ENCODE measurements at places on chromosomes 7 and 10.

- no peak for DNase-seq
Measured at GRCh38 chr7:101216860-101217387, 457 bp downstream of the PLOD3 start.

- DNase-seq: no peak
Measured at GRCh38 chr10:24519950-24520349, 203.7 kb downstream of the ARHGAP21 start.

DNA sequence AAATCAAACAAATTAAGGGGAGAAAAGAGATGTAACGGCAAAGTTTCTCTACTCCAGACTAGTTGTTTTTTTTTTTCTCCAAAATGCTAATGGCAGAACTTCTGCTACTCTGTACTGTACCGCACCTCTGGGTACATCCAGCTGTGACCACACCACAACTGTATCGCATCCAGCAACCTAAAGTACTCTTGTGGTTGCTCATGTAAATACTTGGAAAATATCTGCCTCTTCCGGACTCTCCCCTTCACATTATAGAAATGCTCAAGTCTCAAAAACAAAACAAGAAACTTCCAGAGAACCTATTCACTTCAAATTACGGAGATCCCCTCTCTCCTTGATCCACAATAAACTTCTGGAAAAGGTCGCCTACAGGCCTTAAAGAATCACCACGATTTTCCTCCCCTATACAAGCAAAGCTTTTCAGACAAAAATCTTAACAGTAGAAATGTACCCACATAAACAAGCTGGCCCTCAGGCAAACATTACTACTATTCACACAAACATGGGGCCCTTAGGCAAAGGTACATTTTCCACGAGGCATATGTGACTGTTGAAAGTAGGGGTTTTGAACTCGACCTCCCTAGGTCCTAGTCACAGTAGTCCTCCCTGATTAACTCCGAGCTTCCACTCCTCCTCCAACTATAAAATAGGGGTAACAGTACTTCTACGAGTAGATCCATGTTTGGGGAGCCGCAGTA is 222.9 kb upstream of the MKLN1 start:
- no peak for DNase-seq

DNA sequence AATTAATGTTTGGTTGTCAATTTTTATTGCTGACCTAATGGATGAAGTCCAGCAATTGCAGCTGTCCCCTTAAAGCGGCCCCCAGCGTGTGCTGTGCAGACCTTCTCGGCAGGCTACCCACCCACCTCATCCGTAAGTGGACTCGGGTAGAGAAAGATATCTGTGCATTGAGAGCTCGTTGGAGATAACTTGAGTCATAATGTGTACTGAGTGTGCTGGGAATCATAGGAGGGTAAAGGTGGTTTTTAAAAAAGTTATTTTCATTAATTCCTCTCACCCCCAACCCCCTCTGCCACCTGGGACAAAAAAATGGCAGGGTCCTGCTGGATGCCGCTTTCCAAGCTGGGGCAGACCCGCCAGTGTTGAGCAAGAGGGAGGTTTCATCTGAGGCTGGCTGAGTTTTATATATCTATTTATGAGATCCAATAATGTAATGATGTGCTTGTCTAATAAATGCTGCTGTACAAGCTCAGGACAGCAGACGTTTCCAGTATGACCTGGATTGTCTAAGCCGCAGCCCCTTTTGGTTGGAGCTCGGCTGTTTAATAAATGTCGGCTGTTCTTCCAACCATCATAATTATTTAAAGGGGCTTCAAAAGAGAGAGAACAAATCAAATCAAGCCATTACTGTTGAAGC is 119.1 kb downstream of the NKX6-2 start:
- DNase-seq: no peak

DNA sequence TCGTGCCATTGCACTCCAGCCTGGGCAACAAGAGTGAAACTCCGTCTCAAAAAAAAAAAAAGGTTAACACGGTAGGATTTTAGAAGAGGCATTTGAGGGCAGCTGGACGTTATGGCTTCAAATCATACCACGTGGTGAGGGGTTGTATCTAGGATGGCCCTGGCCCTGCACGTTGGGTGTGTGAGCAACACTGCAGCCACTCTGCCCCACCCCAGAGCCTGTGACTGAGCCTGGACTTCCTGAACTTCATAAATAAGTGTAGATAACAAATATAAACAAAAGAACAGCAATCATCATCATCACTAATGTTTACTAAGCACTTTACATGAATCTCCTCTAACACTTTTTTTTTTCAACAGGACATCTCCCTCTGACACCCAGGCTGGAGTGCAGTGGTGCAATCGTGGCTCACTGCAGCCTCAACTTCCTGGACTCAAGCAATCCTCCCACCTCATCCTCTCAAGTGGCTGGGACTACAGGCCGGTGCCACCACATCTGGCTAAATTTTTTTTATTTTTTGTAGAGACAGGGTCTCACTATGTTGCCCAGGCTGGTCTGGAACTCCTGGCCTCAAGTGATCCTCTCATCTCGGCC is 169.5 kb upstream of the FRMD4A start:
- no peak for DNase-seq

GRCh38 chr7:99040104-99040958 is 103.6 kb downstream of the SMURF1 start:
- peak; percentile 43 for DNase-seq

DNA sequence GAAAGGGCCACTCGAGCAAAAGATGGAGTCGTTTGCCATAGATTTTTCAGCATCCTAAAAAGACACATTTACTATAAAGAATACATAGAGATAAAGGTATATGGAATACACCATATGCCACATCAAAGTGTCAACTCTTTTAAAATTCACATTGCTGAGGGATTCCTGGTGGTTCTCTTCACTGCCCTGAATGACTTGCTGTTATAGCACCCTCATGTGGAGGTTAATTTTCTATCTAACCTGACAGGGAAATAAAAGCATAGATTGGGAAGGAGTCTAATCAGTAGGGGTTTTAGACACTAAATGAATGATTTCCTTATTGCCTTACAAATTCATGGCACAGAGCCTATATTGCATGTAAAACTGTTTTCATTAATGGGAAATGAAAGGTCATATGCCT is 25.9 kb downstream of the DNAH11 start:
- no peak for DNase-seq

GRCh38 chr7:43658718-43659548 is 70.4 kb downstream of the COA1 start:
- DNase-seq: no peak

- peak; percentile 9 for DNase-seq
Measured at GRCh38 chr10:44306762-44307161, 78.1 kb downstream of the CXCL12 start.

All from MG63 (cell line).